ENCODE measurements at places on chromosomes 6 and 20.

DNA sequence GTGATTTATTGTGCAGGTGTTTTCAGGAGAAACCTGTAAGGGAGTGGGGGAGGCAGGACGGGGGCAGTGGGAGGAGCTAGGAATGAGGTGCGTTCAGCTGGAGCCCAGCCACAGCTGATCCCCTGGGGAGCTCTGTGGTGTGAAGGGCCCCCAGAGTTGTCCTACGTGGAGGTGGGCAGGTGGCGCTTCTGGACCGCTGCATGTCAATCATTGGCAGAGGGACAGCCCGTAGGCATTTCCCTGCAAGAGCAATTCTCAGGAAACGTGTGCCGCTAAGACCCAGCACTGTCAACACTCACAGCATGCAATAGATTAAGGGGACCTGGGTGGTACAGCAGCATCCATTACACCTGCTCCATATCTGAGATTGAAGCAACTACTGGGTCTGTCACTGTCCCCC, 88.0 kb downstream of the PRND start:
- peak; percentile 7 for DNase-seq

DNA sequence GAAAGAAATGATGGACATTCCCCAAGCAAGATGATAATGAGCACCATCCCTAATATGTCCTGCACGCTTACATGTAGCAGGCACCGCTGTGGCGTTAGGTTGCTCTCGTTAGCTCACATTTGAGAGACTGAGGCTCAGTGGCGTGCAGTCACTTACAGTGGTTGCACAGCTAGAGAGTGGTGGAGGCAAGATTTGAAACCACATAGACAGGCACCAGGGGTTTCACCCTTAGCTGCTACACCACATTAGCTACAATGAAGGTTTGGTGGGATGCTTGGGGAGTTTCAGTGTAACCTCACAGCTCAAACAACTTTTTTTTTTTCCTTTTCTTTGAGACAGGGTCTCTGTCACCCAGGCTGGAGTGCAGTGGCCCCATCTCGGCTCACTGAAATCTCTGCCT, 3.7 kb downstream of the COX4I2 start:
- no peak for DNase-seq

DNA sequence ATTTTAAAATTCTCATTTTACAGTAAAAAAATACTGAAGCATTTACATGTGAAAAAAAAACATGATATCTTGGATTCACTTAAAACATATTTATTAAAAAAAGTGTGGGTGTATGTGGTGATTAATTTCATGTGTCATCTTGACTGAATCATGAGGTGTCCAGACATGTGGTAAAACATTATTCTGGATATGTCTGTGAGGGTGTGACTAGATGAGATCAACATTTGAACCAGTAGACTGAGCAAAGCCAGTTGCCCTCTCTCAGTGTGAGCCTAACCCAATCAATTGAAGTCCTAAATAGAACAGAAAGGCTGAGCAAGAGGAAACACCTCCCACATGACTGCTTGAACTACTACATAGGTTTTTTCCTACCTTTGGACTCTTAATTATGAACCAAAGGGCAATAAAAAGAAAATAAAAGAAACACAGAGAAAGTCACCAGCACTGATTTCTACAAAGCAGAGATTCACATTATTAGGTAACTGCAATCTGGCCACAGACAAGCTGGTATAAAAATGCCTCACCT, 90.5 kb upstream of the VGLL2 start:
- DNase-seq: no peak

DNA sequence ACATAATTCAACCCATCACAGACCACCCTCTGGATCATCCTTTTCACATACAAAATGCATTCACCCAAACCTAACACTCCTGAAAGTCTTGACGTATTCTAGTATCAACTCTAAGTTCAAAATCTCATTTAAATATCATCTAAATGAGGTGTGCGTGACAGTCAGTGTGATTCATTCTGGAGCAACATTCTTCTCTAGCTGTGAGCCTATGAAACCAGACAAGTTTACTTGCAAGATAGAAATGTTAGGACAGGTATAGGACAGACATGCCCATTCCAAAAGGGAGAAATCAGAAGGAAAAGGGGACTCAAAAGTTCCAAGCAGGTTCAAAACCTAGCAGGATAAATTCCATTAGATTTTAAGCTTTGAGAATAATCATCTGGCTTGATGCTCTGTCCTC, 329.7 kb downstream of the CD83 start:
- DNase-seq: no peak

DNA sequence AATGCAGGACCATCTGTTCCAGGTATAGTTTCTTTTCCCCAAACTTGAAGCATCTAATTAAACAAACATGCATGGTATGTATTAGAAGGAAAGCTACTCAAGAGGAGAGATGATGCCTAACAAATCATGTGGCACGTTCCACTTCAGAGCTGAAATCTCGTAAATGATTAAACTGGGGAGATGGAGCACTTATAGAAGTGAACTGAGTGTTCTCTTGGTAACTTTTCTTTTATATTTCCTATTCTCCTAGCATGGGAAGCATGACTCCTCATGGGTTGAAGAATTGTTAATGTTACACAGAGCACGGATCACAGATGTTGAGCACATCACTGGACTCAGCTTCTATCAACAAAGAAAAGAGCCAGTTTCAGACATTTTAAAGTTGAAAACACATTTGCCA, 61.1 kb downstream of the CCN2 start:
- no peak for DNase-seq

Measured in CD4-positive, alpha-beta T cell treated with Interleukin-6 for 4 hours (primary cell).